Stimulated activated CD8-positive, alpha-beta memory T cell treated with anti-CD3 and anti-CD28 coated beads, Interleukin-7, amount 100 ng/mL, for 48 hours (primary cell): ENCODE measurements at places on chromosomes 6 and 20.

DNA sequence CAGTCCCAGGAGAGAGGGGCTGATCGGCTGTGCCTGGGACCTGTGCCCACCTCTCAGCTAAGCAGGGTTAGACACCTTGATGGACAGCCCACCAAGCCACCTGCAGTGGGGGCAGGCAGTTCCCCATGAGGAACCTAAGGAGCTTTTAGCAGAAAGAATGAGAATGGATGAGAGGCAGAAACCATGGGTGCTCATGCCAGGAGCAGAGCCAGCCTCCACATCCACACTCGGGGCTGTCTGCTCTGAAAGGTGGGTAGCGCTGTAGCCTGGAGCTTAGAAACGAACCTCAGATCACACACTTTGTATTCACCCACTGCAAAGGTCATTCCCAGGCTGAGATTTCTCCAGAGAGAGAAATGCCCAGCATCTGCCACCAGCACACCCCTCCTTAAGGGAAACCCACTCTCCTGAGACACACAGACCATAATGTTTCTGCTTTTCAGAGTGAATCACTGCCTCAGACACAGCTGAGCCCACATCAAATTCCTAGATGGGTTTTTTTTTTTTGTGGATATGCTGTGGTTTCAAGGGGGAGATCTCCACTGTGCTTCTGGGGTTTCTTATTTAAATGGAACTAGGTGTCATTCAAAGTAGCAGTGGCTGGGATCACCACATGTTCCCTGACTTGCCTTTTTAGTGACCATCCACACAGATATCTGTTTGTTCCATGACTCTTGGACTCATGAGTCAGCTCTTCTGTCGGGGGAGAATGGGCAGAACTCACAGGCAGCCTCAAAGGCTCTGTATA, 218.9 kb downstream of the EYA2 start:
- DNase-seq, result no peak

- DNase-seq, result no peak
Measured at GRCh38 chr20:11332381-11332780, 585.3 kb upstream of the BTBD3 start.

DNA sequence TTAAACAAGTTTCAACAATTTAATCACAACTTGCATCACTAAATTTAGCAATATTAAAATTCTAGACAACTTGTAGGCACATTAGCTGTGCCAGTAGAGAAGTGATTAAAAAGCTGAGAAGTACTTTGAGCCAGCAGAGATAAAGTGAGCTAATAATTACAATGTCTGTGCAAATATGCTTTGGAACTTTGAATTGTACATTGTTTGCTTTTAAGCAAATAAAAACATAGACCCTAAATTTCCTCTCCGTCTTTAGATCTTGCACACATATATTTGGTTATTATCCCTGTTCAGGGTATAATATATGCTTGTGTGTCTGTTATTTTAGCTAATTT, 44.2 kb upstream of the DEFB112 start:
- DNase-seq, result no peak

- no peak for DNase-seq
Measured at GRCh38 chr6:143363299-143363698, 87.2 kb downstream of the ADAT2 start.

DNA sequence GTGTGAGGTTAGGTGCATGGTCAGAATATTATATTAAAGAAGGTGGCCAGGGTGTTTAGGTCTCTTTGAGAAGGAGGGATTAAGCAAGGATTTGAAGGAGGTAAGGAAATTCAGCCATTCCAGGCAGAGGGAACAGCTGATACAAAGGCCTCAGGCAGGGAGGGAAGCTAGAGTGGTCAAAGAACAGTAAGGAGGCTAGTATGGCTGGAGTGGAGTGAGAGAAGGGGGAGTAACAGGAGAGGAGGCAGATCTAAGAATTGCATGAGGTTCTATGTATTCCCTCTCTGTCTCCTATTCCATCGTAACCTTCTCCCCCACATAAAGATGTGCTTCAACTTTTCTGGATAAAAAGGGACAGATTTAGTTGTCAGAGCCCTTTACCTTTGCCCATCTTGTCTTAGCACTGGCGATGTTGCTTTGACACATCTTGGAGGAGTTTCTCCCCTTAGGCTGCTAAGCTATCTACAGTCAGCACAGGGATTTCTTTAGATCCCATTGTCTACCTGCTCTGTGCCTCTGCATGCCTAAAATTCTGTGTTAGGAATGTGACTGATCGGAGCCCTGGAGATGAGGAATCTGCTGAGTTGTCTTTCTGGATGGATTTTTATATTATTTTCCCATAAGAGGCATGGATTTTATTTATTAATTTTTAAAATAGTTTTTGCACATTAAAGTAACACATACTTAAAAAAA, 59.9 kb downstream of the KLHL31 start:
- no peak for DNase-seq

DNA sequence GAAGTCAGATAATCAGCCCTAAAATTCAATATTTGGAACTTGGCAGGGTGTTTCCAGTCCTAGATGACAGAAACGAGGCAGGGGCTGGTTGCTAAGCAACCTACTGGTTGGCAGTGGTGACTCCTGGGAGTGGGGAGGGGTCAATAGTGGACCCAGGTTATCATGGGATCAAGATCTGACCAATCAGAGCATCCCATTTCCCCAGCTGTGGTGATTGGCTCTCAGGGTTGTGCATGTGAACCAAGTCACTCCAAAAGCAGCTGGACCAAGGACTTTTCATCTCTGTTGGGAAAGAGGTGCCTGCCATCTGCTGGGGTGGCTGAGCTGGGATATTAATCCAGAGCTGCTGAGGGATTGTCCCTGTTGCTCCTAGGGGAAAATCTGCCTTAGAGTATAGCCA, 253.4 kb downstream of the PREX1 start:
- DNase-seq, result no peak
